Stomach (tissue), 19 donors: ENCODE measurements at places on chromosomes 2 and 18. TPM values are rescaled to one million over a fixed set of nuclear protein-coding genes. Genes with fewer than 3 reads are reported as not detected.

DNA sequence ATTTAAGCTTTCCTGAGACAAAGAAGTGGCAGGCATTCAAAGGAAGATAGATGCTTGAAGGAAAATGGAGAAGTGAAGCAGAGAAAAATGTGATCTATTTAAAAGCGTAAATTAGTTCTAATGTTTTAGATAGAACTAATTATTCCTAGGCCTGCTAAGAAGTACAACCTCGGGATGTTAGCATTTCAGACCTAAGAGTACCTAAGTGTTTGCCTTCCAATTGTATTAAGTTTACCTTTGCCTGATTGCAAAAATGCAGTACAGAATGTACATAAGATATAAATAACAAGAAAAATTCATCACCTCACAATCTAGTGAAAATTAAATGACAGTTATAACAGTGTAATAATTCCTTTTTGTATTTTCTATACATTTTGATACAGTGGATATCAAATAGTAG lies 71.1 kb upstream of the HNMT start:
- H3K36me3 ChIP-seq: no peaks in the 10 kb centered on the region
- no peaks in the 10 kb centered on the region for H3K4me1 ChIP-seq
- H3K27ac ChIP-seq: no peak overlapping the region
- DNase-seq: no peak
- no peak overlapping the region for H3K4me3 ChIP-seq

The PID1 gene
- total RNA-seq: 32.7 TPM

- no peaks in the 10 kb centered on the region for H3K36me3 ChIP-seq
- H3K4me1 ChIP-seq: peaks cover 42% of the 10 kb centered on the region
- peak overlapping the region; percentile 50 for H3K4me3 ChIP-seq
- H3K27ac ChIP-seq: peak overlapping the region; percentile 72
- peak; percentile 80 for DNase-seq
- no peaks in the 10 kb centered on the region for H3K27me3 ChIP-seq
These were observed 19.4 kb downstream of the THAP4 start for GRCh38 chr2:241617431-241618154.

The GCG gene
- not detected for total RNA-seq

DNA sequence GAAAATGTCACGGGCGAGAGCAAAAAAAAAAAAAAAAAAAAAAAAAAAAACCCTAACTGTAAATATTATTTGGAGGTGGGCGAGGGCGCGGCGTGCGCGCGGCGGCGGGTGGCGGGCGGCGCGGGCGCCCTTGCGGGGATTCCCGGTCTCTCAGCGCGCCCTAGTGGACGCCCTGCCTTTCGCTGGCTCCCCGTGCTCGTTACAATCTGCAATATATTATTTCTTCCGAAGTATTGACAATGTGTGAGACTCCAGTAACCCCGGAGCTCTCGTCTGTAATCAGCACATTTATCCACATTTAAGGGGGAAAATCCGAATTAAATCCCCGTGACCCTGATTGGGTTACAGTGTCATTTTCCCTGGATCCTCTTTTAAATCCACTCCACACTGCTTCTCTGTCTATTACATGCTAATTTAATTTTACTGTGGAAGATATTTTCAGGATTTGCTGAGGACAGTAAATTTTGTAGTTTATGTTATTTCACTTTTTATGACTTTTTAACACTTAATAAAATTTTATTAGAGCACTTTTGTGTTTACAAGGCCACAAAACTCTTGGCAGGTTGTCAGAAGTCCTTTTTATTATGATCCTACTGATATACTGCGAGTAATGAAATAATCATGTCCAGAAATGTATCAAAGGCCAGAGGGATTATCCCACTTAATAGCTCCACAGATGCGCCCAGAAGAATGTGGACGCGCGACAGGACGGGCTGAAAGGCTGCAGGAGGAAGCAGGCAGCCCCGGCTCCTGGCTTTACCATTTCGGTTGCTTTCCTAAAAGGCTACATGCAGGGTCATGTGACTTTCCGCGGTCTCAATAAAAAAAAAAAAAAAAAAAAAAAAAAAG lies 369.1 kb downstream of the MTX2 start:
- no peaks in the 10 kb centered on the region for H3K36me3 ChIP-seq
- H3K27me3 ChIP-seq: peaks cover 52% of the 10 kb centered on the region
- H3K4me3 ChIP-seq: peak overlapping the region; percentile 81
- peak; percentile 63 for DNase-seq
- peak overlapping the region; percentile 71 for H3K27ac ChIP-seq
- peaks cover 10% of the 10 kb centered on the region for H3K4me1 ChIP-seq

- H3K27me3 ChIP-seq: no peaks in the 10 kb centered on the region
- no peak overlapping the region for H3K27ac ChIP-seq
- peaks cover 9% of the 10 kb centered on the region for H3K4me1 ChIP-seq
These were observed 12.4 kb downstream of the SMAD2 start for GRCh38 chr18:47917923-47918610.

GRCh38 chr2:47485177-47485576 lies 82.2 kb downstream of the MSH2 start:
- no peak overlapping the region for H3K4me3 ChIP-seq
- H3K27me3 ChIP-seq: no peaks in the 10 kb centered on the region
- no peak overlapping the region for H3K27ac ChIP-seq
- no peaks in the 10 kb centered on the region for H3K4me1 ChIP-seq
- peaks cover 18% of the 10 kb centered on the region for H3K36me3 ChIP-seq

GRCh38 chr2:143231254-143231645 lies 102.0 kb downstream of the ARHGAP15 start:
- no peak for DNase-seq
- H3K4me1 ChIP-seq: no peaks in the 10 kb centered on the region
- no peaks in the 10 kb centered on the region for H3K27me3 ChIP-seq
- H3K36me3 ChIP-seq: no peaks in the 10 kb centered on the region
- H3K27ac ChIP-seq: no peak overlapping the region

- no peak for DNase-seq
- no peak overlapping the region for H3K27ac ChIP-seq
- no peaks in the 10 kb centered on the region for H3K4me1 ChIP-seq
- no peak overlapping the region for H3K4me3 ChIP-seq
- H3K27me3 ChIP-seq: no peaks in the 10 kb centered on the region
These were observed 277.3 kb downstream of the SS18 start for GRCh38 chr18:25813110-25813509.

The UGT1A10 gene
- total RNA-seq: 8.4 TPM

DNA sequence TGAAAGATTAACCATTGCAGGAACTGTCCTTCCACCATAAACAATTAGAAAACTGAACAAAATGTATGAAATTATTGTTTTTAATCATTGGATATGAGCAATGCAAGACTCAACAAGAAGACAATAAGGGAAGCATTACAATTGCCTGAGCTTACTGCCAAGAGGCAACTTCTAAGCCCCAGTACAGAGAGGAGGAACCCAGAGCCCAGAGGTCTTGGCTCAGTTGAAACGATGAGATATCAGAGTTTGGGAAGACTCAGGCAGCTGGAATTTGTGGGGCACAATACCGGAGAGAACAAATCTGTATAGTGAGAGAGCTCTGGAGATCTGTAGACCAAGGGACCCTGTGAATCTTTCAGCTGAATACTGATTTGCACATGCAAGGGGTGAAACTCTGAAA lies 80.6 kb upstream of the ZFP36L2 start:
- peaks cover 24% of the 10 kb centered on the region for H3K4me1 ChIP-seq
- H3K27me3 ChIP-seq: no peaks in the 10 kb centered on the region
- H3K4me3 ChIP-seq: no peak overlapping the region
- DNase-seq: no peak
- no peak overlapping the region for H3K27ac ChIP-seq
- H3K36me3 ChIP-seq: no peaks in the 10 kb centered on the region

GRCh38 chr2:26959331-26959730 lies 11.1 kb upstream of the MAPRE3 start:
- DNase-seq: no peak
- no peak overlapping the region for H3K4me3 ChIP-seq
- no peaks in the 10 kb centered on the region for H3K4me1 ChIP-seq
- H3K27me3 ChIP-seq: peaks cover 27% of the 10 kb centered on the region
- no peaks in the 10 kb centered on the region for H3K36me3 ChIP-seq
- no peak overlapping the region for H3K27ac ChIP-seq

The GAD1 gene
- not detected for total RNA-seq

DNA sequence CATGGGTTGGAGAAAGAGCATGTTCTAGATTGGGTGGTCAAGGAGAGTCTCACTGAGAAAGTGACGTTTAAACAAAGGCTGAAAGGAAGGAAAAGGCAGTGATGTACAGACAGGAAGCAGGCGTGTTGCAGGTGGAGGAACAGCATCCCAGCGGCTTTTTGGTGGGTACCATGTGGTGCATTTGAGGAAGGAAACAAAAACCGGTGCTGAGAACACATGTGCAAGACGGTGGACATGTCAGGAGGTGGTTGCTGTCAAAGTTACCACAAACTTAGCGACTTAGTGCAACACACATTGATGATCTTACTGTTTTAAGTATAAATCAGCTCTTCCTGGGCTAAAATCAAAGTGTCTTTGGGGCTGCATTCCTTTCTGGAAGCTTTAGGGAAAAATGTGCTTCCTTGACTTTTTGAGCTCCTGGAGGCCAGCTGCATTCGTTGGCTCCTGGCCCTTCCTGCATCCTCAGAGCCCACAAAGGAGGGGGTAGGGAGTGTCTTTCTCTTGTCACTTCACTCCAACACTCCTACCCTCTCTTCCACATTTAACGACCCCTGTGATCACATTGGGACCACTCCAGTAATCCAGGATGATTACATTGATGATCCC lies 380.6 kb downstream of the FBXO15 start:
- H3K36me3 ChIP-seq: no peaks in the 10 kb centered on the region
- no peaks in the 10 kb centered on the region for H3K4me1 ChIP-seq
- no peak for DNase-seq
- no peak overlapping the region for H3K4me3 ChIP-seq
- no peak overlapping the region for H3K27ac ChIP-seq
- H3K27me3 ChIP-seq: no peaks in the 10 kb centered on the region

The IL36RN gene
- total RNA-seq: not detected

DNA sequence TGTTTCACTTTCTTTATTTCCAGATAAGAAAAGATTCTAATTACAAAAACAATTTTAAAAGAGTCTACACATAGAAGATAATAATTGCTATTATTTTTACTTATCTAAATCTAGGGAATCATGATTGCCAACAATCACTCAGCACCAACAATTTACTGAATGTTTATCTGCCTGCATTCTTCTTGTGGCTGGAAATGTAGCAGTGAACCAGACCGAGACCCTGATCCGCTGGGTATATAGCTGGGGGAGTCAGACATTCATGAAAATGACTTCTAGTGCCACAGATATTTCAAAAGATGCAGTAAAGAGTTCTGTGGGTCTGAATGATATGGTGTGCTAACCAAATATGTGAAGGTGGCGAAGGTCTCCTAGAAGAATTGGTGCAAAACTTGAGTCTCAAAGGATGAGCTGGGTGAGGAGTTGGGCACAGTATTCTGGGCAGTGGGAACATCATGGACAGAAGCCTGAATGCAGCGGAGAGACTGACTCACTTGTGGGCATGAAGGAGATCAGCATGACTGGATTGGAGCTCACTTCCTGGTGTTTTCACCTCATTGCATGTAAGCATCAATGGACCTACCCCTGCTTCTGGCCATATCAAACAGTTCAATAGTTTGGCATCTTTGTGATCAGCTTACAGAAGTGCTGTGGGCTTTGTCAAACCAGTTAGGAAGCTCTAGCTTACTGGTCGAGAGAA lies 26.1 kb upstream of the FN1 start:
- H3K4me1 ChIP-seq: no peaks in the 10 kb centered on the region
- H3K27me3 ChIP-seq: no peaks in the 10 kb centered on the region
- H3K27ac ChIP-seq: no peak overlapping the region
- H3K36me3 ChIP-seq: no peaks in the 10 kb centered on the region
- no peak overlapping the region for H3K4me3 ChIP-seq
- DNase-seq: no peak

The SPC25 gene
- not detected for total RNA-seq
